Stimulated activated CD8-positive, alpha-beta memory T cell treated with anti-CD3 and anti-CD28 coated beads, Interleukin-15, amount 100 ng/mL, for 24 hours (primary cell): ENCODE measurements at places on chromosomes 4 and X.

DNA sequence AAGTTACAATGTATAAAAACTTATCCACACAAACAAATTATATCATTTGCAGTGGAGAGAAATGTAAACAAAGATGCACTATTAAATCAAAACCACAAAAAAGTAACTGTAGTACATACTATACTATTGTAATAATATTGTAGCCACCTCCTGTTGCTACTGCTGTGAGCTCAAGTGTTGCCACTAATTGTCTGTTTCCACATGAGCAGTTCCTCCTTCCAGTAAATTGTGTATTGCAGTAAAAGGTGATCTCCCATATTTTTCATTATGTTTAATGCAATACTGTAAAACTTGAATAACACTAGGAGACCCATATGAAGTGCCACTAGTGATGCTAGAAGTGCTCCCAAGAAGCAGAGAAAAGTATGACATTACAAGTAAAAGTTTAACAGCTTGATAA is 11.7 kb downstream of the LIN54 start:
- no peak for DNase-seq

DNA sequence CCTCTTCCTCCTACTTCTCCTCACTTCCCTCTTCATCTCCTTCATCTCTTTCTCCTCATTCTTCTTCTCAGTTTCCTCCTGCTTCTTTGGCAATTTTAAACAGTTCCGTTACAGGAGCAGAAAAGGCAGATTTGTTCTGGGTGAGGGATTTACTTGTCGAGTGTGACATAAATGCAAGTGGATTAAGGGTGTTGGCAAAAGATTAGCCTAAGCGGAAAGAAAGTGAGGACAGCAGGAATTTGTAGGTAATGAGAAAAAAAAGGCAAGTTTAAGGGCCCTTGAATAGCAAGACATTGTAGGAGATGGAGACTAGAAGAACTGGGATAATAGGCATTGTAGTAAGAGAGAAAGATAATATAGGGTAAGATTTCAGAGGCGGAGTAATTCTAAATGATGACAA is 841.6 kb downstream of the RAPGEF2 start:
- DNase-seq = no peak

- DNase-seq = no peak
Observed at GRCh38 chr4:77120886-77121508, 36.0 kb upstream of the CCNG2 start.

DNA sequence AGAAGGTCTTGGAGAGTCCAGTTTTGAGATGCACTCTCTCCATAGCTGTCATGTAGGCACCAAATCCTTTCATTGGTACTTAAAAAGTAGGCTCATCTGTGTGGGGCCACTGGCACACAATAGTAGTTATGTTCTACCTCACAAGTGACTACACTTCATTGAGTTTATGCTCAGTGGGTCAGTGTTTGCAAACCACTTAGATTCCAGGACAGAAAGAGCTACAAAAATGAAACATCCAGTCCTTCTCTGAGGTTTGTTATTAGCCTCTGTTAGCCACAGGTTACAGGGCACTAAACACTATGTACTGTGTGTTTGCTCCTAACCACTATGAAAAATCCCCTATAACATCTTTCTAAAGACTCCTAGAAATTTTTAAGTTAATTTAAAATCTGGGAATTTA is 13.8 kb downstream of the RAB28 start:
- DNase-seq = no peak

- DNase-seq = no peak
Observed at GRCh38 chr4:113781439-113782040, 20.0 kb upstream of the CAMK2D start.

DNA sequence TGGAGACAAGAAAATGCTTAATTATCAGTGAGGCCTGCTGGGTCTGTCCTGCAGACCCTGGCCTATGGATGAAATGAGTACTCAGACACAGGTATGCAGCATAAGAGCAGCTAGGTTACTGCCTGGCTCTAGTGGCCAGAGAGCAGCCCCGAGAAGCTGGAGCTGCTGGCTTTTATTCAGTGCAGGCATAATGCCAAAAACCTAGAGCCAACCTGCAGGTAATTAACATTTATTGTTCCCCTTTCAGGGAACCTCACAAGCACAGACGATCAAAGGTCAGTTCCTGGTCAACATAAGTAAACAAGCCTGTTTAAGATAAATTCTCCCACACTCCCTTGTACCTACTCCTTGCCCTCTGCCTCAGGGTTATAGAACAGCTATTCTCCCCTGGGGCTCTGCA is 13.3 kb downstream of the IDS start:
- DNase-seq = no peak

DNA sequence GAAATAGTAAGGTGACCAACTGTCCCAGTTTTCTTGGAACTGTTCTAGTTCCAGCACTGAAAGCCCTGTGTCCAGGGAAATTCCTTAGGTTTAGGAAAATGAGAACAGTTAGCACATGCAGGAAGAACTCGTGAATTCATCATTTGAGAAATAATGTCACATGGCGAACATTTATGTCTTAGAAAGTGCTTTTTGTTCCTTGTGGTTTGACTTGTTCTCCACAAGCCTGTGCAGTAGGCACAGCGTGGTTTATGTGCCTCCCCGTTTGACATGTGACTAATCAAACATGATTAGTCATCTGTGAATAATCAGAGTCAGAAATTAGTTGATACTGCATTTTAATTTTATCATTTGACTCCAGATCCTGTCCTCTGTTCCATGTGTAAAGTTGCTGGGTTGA is 556.0 kb upstream of the CPEB2 start:
- no peak for DNase-seq

- DNase-seq = no peak
Observed at GRCh38 chr4:66246643-66247042, 576.4 kb upstream of the EPHA5 start.

- no peak for DNase-seq
Observed at GRCh38 chrX:1491851-1492349, 39.2 kb upstream of the ASMTL start.

- DNase-seq = no peak
Observed at GRCh38 chrX:550514-550913, 80.1 kb upstream of the SHOX start.

GRCh38 chrX:8813036-8813435 is 11.9 kb upstream of the FAM9A start:
- no peak for DNase-seq

DNA sequence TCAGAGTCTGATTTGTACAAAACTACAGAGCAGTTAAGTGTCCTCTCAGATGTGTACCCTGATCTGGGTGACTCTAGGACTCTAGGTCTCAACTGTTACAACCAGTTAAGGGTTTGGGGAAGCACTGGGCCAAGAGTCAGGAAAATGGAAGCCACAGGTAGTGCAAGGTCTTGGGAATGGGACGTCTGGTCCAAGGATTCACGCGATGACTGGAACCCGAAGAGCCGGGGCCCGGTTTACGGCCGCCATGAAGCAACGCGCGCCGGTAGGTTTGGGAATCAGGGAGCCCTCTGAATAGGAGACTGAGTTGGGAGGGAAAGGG is 321 bp upstream of the HPRT1 start:
- no peak for DNase-seq
